G401 (cell line): ENCODE measurements at places on chromosomes 7 and 10. TPM values are rescaled to one million over a fixed set of nuclear protein-coding genes. Genes with fewer than 3 reads are reported as not detected.

PRRT4 gene
- 0.78 TPM in 1 of 2 replicates, not detected in the other for total RNA-seq

MRPS24 gene
- 143 and 192 TPM in 2 replicates for total RNA-seq

NPFFR1 gene
- total RNA-seq = not detected in 2 replicates

BMPER gene
- not detected in 2 replicates for total RNA-seq

CDHR1 gene
- not detected in 2 replicates for total RNA-seq
